ENCODE measurements at places on chromosomes 11 and 22. TPM values are rescaled to one million over a fixed set of nuclear protein-coding genes. Genes with fewer than 3 reads are reported as not detected.

Gene NDUFS8
- total RNA-seq, result 144 TPM

Gene TRIM48
- total RNA-seq, result not detected

Gene RNF169
- total RNA-seq, result 18.7 TPM

Gene RAB36
- total RNA-seq, result 8.6 TPM

Gene ALDH3B1
- total RNA-seq, result 17.0 TPM

Data from mammary epithelial cell (primary cell).